ENCODE measurements at places on chromosomes 2 and 18.

- DNase-seq = no peak
These were observed 237 bp downstream of the SLC39A6 start for GRCh38 chr18:36128907-36129299.

DNA sequence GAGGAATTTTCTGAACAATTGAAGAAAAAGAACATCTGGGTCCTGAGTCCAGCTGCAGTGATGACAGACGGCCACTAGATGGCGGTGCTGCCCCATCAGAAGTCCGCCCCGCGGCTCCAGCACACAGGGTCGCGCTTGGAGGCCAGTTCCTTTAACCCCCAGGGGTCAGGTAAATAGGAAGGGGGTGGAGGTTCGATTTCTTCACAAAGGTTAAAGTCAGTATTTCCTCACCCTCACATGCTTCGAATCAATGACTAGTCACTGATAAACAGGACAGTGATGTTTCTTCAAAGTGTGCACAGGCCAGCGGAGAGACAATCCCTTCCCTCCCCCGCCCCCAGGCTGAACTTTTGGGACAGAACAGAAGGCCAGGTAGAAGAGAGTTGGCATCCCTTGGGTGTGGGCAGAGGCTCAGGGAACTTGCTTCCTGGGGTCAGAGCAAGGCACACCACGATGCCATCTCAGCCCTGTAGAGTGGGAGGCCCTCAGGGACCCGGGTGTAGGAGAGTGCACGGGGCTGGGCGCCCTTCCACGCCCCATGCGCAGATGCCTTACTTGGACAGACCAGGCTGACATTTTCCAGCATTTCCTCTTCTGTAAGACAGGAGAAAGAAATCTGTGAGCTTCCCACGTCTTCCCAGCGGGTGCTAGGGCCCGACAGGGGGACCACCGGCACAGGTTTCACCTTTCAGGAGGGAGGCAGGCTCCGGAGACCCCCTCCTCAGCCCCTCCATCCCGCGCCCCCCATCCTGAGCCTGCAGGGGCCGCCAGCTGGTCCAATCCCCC, 722 bp downstream of the APOB start:
- DNase-seq = peak; percentile 30

DNA sequence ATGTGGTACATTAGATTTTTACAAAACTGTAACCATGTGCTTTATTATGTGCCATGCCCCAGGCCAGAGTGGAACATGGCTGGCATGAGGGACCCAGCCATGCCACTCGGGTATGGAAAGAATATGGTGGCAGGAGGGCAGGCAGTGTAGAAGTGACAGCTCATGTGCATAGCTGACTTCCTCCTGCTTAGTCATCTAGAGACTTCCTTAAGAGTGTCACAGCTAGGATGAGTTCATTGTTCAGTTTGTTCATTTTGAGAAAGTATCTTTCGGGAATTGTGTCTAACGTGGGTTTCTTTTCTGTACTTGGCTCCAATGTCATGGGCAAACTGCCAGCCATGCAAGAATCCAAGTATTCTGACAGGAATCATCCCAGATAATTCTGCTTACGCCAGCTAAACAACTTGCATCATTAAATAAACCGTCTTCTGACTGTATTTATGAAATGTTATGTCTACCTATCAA, 94.3 kb upstream of the ITGB6 start:
- DNase-seq = no peak

DNA sequence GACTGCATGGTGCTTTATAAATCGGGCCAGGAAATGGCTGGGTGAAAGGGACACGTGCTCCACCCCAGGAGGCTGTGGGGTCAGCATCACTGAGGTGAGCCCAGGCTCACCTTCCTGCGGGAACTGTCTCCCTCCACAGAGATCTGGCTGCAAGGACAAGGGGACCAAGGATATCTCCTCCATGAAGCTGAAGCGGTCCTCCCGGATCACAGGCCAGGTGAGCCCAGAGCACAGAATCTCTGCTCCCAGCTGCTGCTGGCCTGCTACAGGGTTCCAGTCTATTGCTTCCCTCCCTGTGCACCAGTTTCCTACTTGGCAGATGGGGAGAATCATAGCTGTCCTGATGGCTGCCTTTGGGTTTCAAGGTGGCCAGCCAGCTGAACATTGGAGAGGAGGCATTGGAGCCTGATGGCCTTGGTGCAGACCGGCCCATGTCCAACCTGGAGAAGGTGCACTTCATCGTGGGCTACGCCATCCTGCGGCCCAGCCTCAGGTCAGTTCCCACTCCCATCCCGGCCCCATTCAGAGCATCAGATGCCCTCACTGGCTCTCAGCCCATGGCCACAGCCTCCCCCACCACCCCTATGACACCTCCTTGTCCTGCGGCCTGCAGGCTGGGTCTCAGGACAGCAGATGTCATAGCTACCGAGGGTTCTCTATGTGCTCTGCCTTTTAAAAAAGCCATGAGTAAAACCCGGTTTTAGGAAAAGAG, 33.7 kb upstream of the GPR17 start:
- DNase-seq = no peak

DNA sequence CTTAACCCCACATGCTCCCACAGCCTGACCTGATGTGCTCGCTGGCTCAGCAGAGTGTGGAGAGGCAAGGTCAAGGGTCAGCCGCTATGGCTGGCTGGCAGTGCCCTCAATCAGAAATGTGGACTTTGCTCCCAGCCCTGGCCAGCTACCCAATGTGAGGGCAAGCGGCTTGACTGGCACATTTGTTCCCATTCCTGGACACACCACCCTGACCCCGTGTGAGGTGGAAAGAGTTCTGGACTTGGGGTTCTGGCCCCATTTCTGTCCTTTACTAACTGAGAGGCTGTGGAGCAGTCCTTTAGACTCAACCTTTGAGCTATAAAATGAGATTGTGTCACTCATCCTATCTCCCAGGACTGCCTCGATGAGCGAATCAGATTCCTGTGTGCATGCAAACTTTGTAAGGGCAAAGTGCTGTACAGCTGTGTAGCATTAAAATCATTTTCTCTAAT, 9.1 kb downstream of the THNSL2 start:
- no peak for DNase-seq

DNA sequence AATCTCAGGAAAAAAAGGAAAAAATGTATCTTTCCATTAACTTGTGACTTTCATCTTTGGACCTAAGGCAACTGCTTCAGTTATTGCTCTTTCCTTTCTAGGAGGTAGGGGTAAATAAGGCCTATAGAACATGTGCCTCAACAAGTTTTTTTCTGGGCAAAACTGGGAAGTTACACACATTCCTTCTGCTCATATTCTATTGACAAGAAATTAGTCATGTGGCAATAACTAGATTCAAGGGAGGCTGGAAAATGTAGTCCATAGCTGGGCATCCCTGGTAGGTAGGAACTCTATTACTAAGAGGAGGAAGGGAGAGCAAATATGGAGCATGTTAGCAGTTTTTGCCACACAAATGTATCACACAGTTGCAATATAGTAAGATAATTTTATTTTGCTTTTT, 37.7 kb upstream of the NEMP2 start:
- no peak for DNase-seq

DNA sequence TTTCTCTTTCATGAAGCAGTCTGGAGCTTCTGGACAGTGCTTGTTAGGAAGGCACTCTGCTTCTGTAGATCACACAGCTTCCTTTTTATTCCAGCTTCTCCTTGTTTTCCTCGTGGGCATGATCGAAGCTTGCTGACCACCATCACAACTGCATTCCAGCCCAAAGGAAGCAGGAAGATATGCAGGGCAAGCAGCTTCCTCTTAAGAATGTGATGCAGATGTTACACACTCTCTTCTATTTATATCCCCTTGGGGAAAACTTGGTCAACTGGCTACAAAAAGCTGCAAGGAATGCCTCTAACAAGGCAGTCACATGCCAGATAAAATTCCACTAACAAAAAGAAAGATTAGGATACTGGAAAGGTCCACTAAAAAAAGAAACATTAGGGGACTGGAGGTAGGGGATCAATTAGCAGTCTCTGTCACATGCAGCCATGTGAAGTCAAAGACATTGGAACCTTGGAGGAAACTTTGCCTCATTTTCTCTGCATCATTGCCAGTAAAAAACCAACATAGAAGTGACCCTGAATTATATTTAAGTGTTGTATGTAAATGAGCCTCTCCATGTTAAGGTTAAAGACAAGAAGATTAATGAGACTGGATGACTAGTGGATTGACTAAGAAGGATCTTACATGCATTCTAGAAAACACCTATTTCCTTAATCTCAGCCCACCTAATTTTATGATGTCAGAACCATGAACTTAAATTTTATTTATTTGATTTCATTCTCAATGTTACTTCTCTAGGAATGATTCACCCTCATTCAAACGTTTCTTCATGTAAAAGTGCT, 98.3 kb downstream of the NAB1 start:
- no peak for DNase-seq

GRCh38 chr2:217394510-217395351, 534.9 kb upstream of the TNP1 start:
- DNase-seq = no peak

DNA sequence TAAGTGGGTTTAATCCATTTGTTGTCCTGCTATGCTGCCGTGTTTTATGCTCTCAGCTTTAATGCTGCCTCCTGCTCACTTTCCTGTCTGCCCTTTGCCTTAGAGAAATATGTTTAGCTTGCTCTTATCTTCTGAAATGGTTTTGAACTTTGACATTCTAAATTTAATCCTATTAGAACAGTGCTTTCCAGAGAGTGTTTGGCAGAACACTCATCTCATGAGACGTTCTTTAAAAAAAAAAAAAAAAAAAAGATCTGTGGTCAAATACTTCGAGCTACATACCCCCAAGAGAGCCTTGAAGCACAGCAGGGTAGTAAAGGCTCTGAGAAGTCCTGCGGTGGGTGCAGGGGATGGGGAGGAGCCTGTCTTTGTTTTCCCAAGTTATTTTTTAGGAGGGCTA, 161.3 kb downstream of the SPP2 start:
- no peak for DNase-seq

GRCh38 chr2:158975271-158975921, 7.0 kb downstream of the TANC1 start:
- no peak for DNase-seq

DNA sequence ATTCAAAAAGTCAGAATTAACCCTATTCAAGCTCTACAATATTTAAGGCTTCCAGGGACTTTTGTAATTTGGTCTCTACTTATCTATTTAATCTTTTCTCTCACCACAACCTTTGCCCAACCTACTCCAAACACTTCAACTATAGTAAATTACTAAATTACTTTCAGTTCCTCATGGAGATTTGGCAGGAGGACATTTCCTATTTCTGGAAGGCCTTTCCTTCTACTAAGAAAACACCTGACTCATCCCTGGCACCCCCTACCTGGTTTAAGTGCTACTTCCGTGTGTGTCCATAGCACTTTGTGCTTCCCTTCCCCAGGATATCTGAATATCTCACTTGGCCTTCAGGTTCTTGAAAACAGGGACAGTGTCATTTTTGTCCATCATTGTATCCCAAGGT, 96.3 kb downstream of the UPP2 start:
- no peak for DNase-seq

DNA sequence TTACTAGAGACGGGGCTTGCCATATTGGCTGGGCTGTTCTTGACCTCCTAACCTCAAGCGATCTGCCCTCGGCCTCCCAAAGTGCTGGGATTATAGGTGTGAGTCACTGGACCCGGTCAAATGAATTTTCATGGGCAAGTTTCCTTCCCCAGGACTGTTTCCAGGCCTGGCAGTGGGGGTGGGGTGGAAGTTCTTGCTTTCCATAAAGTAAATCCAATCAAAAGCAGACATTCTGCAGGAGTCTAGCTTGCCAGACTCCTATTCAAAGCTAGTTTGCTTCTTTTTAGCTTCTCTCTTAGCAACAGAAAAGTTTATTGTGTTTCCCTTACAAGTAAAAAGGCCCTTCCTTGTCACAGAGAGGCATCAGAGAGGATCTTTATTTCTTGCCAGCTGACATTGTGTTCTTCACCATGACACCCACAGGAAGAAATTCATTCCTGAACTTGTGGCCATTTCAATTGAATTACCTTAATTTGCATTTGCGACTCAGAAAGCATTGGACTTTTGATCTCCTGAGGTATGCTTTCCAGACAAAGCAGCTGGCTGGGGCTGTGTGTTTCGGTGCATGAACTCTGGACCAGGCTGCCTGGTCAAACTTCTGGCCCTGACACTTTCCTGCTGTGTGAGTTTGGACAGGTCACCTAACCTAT, 37.9 kb downstream of the LYPD1 start:
- no peak for DNase-seq

DNA sequence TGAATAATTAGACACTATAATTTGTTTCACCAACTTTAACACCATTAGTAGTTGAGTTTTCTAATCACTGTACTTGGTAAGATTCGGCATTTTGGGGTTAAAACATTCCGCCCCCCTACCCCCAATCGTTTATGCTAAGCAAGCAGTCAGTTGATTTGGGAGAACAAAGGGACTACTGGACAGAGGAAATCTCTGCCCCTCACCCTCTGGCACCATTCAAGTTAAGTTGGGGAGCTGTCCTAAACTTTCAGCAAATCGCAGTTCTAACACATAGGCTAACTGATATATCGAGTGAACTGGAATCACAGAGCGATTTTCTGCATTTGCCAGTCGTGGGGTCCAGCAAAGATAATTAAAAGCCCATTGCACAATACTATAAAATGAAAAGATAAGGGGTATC, 5.6 kb downstream of the KLF7 start:
- DNase-seq = no peak

GRCh38 chr2:130370490-130370889, 14.6 kb downstream of the PTPN18 start:
- DNase-seq = no peak

- DNase-seq = no peak
These were observed 31.2 kb downstream of the C1D start for GRCh38 chr2:68031542-68032160.

- no peak for DNase-seq
These were observed 24.0 kb downstream of the HS1BP3 start for GRCh38 chr2:20626698-20627513.
